NCI-H446 (cell line): ENCODE measurements at places on chromosomes 2 and 18.

- no peak for DNase-seq
Measured at GRCh38 chr2:45223531-45223930, 214.3 kb upstream of the SIX2 start.

GRCh38 chr2:174551697-174552096 lies 45.9 kb downstream of the WIPF1 start:
- no peak for DNase-seq

DNA sequence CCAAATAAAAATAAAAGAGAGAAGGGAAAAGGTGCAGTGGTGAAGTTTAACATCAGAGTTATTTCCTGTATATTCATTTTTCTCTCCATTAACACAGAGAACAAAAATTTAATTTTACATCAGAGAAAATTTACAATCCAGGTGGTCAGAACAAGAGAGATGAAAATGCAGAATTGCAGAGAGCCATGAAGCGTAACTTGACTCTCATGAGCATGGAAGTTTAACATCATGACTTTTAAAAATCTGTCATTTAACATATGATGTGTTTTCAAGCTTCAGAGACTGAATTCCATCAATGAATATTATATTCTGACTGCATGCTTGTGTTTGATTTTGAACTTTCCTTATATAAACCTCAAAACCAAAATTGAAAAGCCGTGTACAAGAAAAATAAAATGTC lies 79.3 kb upstream of the ZNF397 start:
- DNase-seq, result no peak

GRCh38 chr2:171874963-171875362 lies 19.1 kb downstream of the SLC25A12 start:
- DNase-seq, result no peak

DNA sequence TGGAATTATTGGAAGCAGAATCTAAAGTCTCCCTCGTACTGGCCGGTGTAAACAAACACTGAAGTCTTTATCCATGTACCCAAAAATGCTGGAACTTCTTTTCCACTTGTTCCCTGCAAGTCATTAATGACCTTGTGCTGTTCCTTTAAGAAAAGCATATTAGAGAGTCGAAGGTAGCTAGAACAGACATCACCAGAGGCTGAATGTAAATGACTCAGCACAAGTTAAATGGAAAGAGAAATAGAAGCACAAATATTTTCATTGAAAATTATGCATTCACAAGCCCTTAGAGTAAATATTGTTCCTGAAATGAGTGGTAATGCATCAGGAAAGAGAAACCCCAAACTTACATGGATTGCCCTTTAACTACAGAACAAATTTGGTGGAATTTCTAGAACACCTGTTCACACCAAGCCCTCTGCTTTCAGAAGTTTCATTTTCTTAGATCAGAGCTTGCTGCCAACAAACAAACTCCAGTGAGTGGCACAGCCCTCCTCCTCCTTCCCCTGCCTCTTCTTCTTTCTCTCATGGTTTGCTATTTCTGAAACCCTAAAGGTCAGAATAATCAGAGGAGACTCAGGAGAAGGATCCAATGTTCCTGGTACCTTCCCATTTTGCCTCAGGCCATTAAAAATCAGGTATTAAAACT lies 264.3 kb downstream of the TXNL1 start:
- no peak for DNase-seq

GRCh38 chr2:69300650-69301049 lies 86.4 kb downstream of the GFPT1 start:
- no peak for DNase-seq

DNA sequence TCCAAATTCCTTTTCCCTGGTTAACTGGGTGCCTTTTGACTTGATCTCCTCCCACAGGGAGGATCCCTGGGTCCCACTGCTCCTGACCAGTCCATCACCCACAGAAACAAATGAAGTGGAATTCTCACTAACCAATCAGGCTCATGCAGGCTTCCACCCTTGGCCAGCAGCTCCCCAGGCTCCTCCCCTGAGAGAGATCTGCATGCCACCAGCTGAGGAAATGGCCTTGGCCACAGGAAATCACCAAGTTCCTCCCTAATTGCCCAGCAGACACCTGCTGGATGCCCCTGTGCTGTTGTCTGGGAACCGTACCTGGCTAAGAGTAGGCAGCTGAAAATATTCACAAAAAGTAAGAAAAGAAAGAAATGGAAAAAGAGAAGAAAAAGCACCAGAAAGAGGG lies 207.4 kb downstream of the NCK2 start:
- no peak for DNase-seq

- DNase-seq, result no peak
Measured at GRCh38 chr2:64998658-64999061, 9.5 kb downstream of the SLC1A4 start.

DNA sequence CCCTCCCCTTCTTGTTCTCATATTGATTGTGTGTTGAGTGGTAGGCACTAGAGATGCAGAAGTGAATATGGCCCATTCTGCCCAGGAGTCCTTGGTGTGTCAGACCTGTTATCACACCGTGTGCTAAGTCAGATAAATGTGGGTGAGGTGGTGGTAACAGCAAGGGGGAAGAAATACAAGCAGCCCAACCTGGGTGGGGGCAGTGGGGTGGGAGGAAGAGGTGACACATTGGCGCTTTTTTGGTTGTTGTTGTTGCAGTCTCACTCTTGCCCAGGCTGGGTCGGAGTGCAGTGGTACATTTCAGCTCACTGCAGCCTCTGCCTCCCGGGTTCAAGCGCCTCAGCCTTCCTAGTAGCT lies 12.8 kb downstream of the B3GNT2 start:
- no peak for DNase-seq

- no peak for DNase-seq
Measured at GRCh38 chr2:47516360-47517104, 113.6 kb downstream of the MSH2 start.

DNA sequence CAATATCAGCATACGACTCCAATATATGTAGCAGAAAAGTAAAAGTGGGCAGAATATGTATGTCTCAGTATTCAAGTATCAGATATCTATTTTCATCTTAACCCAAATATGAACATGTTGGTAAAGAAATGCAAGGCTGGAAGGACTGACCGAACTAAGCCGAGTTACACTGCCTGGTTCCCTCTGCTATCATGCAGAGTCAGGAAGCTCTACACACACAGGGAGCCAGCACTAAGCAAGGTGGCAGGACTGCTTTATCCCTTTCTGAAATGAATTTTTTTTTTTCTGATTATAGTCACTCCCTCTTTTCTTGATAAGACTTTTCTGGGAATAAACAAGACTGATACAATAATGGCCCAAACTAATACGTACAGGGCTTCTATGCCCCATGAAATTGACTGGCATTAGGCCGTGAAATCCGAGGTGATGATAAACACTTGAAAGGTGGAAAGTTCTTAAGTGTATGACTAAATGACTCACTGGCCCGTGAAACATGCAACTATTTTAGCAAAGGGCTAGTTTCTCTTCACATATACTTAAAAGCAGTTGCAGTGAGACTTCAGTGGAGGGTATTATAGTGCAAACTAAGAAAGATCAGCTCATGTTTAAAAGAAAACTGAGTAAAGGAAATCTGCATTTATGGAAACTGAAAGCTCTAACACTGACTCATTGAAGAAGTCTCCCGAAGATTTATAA lies 14.9 kb downstream of the DPP4 start:
- DNase-seq, result no peak

- no peak for DNase-seq
Measured at GRCh38 chr18:79465392-79465991, 69.8 kb downstream of the NFATC1 start.

DNA sequence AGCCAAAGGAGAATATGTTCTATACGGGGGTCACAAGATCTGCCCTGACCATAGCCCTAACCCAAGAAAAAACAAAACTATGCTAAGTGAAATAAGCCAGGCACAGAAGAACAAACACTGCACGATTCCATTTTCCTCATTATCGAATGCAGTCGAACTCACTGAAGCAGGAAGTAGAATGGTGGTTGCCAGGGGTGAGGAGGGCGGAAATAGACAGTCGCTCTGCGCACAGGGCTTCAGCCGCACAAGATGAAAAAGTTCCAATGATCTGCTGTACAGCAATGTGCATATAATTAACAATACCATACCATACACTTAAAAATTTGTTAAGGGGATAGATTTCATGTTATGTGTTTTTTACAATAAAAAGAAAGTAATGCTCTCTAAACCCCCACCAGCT lies 257.7 kb downstream of the TXNL1 start:
- no peak for DNase-seq

DNA sequence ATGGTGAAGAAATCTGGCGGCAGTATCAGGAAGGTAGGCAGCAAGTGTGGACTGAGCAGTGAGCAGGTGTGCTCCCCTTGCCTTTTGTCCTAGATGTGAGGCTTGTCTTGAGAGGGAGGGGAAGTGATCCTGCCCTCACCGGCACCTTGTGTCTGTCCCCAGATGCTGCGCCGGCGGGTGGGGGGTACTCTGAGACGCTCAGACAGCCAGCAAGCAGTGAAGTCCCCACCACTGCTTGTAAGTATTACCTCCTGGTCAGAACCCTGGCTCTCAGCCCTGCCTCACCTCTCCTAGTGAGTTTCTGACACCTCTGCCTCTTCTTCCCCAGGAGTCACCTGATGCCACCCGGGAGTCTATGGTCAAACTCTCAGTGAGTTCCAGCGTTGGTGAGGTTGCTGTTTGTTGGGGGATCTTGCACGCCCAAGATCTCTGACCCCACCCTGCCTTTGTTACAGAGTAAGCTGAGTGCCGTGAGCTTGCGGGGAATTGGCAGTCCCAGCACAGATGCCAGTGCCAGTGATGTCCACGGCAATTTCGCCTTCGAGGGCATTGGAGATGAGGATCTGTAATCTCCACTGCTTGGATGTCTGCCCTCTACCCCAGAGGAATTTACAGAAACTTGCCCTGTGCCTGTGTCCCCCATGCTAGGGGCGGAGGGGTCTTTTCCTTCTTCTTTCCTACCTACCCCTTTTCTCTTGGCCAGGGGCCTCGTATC lies 4.2 kb downstream of the ZNF513 start:
- no peak for DNase-seq

DNA sequence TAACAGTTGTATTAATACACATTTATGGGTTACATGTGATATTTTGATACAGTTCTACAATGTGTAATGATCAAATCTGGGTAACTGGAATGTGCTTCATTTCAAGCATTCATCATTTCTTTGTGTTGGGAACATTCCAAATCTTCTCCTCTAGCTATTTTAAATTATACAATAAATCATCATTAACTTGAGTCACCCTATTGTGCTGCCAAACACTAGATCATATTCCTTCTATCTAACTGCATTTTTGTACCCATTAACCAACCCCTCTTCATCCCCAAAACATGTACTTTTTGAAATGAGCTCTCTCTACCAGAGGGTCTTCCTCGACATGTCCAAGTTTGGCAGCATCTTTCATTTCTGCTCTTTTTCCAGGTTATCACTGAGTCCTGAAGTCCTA lies 81.1 kb upstream of the TTC39C start:
- DNase-seq, result no peak

DNA sequence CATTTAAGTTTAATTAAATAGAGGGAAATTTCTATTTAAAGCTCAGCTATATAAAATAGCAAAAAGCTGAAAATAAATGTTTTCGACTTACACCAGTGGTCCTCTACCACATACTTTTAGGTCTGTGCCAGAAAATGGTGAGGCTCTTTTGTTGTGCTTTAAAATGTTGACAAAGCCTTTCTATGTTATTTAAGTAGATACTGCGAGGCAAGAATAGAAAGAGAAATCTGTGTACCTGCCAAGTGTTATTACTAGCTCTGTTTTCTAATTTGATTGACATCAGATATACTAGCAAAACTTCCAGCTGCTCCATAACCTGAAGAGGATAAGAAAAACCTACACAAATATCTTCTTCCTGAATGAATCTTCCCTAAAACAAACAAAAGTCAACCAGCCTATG lies 53.6 kb downstream of the LPIN2 start:
- no peak for DNase-seq

DNA sequence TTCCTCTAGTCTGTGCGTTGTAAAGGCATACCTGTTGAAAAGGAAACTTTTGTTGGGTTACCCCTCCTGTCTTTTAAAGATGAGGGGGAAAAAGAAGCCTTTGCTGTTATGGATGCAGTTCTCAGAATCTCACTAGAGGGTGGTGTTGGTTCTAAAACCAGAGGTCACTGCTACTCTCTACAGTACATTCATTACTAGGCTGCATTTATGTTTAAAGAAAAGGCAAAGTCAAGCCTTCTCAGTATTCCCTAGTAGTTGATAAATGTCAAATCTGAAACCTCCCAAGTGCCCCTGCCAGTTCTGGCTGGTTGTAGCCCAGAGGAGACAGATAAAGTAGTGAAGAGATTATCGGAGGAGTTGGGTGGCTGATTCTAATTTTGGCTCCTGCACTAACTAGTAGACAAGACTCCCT lies 1.4 kb upstream of the PLCL1 start:
- peak; percentile 35 for DNase-seq

GRCh38 chr2:202098291-202098690 lies 25.2 kb downstream of the KIAA2012 start:
- no peak for DNase-seq

DNA sequence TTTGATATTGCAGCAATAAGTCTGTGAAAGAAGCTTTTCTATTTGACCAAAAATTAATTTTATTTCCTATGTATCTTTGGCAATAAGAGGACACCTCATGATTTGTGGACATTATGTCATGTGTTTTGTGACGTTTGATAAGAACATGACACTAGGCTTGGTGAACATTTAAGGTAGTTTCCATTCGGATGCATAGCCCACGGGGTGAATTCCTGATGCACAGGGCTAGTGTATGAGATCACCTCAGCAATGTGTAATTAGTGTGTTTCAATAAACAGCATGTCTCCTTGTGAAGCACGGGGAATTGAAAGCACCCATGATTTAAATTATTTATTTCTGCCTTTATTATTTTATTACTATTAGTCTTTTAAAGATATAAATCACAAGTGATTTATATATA lies 146.1 kb upstream of the LINC00305 start:
- no peak for DNase-seq

DNA sequence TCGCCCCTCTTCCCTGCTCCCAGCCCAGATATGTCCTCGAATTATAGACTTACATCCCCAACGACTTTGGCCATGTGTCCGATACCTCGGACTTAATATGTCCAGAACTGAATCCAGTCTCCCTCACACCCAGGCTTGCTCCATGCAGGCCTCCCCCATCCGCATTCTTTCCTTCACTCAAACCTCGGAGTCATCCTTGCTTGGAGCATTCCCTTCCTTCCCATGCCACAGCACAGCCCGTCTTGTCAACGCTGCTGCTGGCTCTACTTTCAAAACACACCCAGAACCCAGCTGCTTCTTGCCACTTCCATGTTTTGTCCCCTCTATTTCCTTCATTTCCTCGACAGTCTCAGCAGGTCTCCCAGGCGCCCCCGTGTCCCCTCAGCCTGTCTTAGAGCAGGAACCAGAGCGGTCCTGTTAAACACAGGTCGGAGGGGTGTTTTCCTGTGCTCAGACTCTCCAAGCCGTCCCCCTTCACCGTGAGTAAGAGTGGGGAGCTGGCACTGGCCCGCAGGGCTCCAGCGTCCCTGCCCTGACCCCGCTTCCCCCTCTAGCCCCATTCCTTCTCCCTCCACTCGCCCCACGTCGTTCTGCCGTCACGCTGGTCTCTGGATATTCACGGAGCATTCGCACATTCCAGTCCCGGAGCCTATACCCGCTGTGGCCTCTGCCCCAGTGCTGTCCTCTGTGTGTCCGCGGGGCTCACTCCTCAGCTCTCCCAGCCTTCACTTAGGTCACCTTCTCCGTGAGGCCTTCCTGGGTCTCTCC lies 54.4 kb downstream of the VAPA start:
- DNase-seq, result no peak
